ENCODE measurements at places on chromosomes 6 and 20.

- ATAC-seq = no peak
Observed at GRCh38 chr6:51432481-51432880, 613.8 kb downstream of the TFAP2B start.

- ATAC-seq = no peak
Observed at GRCh38 chr20:14561741-14562221, 224.4 kb upstream of the FLRT3 start.

GRCh38 chr6:24922814-24923213, 12.9 kb downstream of the RIPOR2 start:
- ATAC-seq = no peak

DNA sequence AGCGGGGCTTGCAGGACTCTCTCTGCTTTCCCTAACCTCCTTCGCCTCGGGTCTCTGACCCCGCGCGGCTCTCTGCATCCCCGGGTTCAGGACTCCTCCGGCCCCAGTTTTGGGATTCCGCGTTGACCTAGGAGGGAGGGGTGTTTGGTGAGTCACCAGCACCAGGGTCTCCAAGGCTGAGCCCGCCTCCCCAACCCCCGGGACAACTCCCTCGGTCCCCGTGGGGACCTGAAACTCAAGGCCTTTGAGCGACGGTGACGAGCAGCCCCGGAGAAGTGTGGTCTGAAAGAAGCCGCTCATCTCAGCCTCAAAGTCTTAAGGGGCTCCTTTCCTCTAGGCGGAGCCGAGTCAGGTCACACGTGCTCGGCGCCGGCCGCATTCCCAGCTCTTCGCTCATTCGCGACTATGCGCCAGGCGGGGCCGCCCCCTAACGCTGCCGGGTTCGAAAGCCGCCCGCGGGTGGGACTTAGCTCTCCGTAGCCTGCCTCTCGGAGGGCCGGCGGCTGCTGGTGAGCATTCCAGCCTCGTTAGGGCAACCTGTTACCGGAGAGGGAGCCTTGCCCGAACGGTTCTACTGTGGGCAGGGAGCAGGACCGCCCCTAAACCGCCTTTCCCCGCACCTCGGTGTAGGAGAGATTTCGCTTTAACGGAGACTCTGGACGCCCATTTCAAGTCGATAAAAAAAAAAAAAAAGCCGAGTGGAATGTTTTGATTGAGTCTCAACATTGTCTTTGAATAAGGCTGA, 3.0 kb upstream of the PRDM13 start:
- ATAC-seq = peak; percentile 24

DNA sequence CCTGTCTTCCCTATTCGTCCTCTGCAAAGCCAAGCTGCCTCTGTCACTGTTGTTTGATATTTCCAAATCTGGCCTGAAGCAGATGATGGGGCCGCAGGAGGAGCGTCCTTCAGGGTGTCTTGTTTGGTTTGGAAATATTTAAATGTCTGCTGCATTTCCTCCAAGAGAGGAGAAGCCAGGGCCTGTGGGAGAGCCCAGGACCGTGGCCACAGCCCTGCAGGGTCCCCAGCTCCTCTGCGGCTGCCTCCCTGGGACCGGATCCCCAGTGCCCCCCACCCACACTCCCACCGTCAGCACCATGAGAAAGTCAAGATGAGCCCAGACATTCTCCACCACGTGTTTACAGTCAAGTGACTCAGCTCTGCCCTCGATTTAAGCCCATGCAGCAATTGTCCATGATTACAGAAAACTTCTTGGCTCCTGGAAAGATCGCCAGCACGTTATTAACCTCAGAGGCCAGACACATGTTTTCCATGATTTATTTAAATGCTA, 18.2 kb downstream of the FOXF2 start:
- peak; percentile 24 for ATAC-seq
